Mammary microvascular endothelial cell (primary cell): ENCODE measurements at places on chromosomes 16 and 17. TPM values are rescaled to one million over a fixed set of nuclear protein-coding genes. Genes with fewer than 3 reads are reported as not detected.

QRICH2 gene
- 1.8 and 4.7 TPM in 2 replicates for total RNA-seq

ANKRD40CL gene
- not detected in 2 replicates for total RNA-seq

AARSD1 gene
- 24.7 and 41.7 TPM in 2 replicates for total RNA-seq

FKBP10 gene
- 83.2 and 91.1 TPM in 2 replicates for total RNA-seq

NLRC3 gene
- 1.6 and 1.7 TPM in 2 replicates for total RNA-seq

ALOX15B gene
- total RNA-seq: not detected in 2 replicates

MMP28 gene
- total RNA-seq: 0.07 and 0.44 TPM in 2 replicates

KATNIP gene
- 9.3 and 9.6 TPM in 2 replicates for total RNA-seq

IRX5 gene
- total RNA-seq: 0.05 and 0.40 TPM in 2 replicates

ASGR1 gene
- total RNA-seq: 2.8 and 4.1 TPM in 2 replicates

NSF gene
- 25.0 and 31.0 TPM in 2 replicates for total RNA-seq

TBC1D28 gene
- not detected in 2 replicates for total RNA-seq

KRT40 gene
- total RNA-seq: not detected in 2 replicates

FAM222B gene
- total RNA-seq: 12.7 and 16.0 TPM in 2 replicates

GSG1L gene
- not detected in 2 replicates for total RNA-seq

CHAD gene
- total RNA-seq: not detected in 2 replicates

PIGL gene
- 10.1 and 18.6 TPM in 2 replicates for total RNA-seq

NTN1 gene
- 0.13 and 0.15 TPM in 2 replicates for total RNA-seq

USP36 gene
- 20.5 and 22.3 TPM in 2 replicates for total RNA-seq

CACNG3 gene
- total RNA-seq: not detected in 2 replicates

SPATA20 gene
- total RNA-seq: 63.4 and 103 TPM in 2 replicates

AIPL1 gene
- 0.67 TPM in 1 of 2 replicates, not detected in the other for total RNA-seq

TAF15 gene
- total RNA-seq: 21.8 and 28.8 TPM in 2 replicates

ITGAX gene
- total RNA-seq: 0.60 and 0.64 TPM in 2 replicates

CD300H gene
- not detected in 2 replicates for total RNA-seq

NQO1 gene
- total RNA-seq: 523 and 584 TPM in 2 replicates
